Kidney epithelial cell (primary cell): ENCODE measurements at places on chromosomes 3 and 15.

GRCh38 chr3:119329551-119329950 lies 35.4 kb downstream of the ARHGAP31 start:
- DNase-seq: no peak

DNA sequence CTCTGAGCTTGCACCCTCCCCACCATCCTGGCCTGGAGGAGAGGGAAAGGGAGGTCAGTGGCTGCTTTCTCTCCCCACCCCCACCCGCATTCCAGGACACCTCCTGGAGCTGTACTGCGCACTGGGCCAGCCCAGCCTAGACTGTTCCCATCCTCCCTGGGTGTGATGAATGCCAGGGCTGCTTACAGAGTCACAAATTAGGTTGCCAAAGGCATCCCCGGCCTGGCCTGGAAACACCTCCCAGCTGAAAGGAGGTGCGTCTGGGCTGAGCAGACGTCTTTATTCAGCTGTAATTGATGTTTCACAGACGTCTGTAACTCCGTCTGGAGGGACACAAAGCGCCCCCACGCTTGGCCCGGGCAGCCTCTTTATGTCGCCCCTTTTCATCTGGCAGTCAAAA lies 47.6 kb downstream of the RHCG start:
- DNase-seq: no peak

DNA sequence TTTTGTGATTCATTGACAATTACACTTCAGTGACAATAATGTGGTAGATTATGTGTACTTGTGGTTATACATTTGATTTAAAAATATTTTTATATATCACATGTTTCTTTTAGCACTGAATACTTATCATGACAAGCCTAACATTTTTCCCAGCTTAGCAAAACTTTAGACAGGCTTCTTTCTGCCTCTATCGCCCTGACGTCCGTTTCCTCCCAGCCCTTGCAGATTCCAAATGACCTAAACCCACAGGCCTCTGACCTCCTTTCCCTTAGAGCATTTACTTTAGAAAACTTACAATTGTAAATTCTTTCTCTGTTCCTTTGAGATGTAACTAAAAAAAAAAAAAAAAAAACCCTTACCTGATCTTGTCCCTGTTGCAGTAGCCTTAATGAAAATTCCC lies 326.1 kb downstream of the UNC13C start:
- no peak for DNase-seq

DNA sequence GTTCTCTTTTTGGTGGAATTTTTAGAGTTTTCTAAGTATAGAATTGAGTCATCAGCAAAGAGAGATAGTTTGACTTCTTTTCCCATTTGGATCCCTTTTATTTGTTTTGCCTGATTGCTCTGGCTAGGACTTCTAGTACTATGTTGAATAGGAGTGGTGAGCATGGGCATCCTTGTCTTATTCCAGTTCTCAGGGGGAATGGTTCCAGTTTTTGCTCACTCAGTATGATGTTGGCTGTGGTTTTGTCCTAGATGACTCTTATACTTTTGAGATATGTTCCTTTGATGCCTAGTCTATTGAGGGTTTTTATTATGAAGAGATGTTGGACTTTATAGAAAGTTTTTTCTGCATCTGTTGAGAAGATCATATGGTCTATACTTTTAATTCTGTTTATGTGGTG lies 72.5 kb downstream of the TNFAIP8L3 start:
- no peak for DNase-seq

DNA sequence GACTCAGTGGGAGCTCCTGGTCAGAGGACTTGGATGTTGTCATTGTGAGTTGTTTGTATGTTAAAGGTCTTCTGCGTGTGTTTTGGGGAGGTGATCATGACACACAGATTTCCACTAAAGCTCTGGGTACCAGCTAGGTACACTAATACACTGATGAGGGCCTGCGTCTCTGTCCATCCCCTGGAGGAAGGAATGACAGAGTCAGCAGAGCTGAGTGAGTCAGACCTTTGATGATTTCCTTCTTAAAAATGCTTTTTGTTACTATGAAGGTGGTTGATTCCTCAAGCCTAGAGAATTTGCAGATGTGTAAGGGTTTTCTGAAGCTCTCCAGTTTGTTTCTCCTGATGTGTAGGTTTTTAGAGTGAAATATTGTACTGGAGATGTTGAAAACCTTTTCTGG lies 424.1 kb upstream of the TPM1 start:
- no peak for DNase-seq

DNA sequence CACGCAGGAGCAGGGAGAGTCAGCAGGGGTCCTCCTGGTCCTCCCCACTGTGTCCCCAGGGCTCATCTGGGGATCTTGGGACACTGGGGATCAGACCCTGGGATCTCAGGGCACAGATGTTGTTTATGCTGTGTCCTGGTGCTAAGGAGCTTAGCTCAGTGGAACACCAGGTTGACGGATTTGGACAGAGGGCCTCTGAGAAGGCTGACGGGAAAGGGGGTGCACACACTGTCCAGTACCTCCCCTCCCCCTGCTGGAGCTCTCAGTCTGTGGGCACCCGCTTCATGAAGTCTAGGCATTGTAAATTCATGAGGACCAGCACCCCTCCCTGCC lies 21.9 kb upstream of the SEMA3F start:
- DNase-seq: no peak

DNA sequence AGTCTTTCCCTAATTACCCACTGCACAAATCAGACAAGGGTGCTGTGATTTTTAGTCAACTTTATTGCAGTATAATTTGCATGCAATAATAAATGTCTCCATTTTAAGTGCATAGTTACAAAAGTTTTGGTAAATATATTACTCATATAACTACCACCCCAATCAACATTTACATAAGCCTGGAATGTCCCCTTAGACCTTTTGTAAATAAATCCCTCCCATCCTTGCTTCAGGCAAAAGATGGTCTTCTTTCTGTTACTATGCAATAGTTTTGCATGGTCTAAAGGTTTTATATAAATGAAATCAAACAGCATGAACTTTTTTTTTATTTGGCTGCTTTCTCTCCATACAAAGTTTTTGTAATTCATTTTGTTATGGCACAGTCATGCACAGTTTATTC lies 235.4 kb downstream of the PYDC2 start:
- no peak for DNase-seq

GRCh38 chr15:95953032-95953431 lies 377.5 kb upstream of the NR2F2 start:
- DNase-seq: no peak

GRCh38 chr3:139561959-139562676 lies 22.6 kb upstream of the RBP1 start:
- no peak for DNase-seq

GRCh38 chr15:33048255-33048654 lies 146.3 kb downstream of the FMN1 start:
- DNase-seq: no peak

DNA sequence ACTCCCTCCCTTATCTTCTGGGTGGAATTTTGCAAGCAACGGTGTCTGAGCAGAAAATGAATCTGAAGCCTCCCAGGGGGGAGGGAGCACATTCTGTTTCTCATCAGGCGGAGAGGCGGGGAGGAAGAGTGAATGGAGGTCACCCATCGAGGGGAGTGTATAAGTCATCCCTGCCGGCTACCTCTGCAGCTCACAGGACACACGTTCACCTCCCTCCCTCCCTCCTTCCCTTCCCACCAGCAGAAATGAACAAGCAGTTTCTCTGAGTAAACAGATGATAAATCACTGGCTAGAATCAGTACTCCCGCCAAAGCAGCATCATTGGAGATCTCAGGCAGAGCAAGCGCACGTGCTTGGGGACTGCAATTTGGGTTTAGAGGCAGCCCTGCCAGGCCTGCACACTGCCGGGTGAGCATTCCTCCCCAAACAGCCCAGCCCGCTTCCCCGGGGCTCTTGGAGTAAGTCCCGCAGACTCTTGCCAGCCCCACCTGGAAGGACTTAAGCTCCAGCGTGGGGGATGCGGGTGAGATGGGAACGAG lies 38.3 kb downstream of the CPN2 start:
- DNase-seq: no peak

DNA sequence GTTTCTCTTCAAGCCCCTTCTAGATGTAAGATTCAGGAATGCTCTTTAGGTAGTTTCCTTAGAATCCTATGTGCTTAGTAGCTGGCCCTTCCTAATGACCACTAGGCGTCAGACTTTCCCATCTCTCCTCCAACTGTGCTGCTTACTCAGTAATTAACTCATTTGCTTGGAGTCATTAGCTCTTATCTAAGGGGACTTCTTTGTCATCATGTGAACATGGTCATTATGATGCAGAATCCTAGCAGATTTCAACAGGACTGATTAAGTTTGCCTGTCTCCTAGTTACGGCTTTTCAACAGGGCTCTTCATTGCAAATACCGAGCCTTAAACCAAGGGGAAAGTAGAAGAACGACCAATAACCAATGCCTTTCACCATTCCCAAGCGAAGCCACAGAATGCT lies 46.4 kb downstream of the GJD2 start:
- DNase-seq: no peak

GRCh38 chr3:68666429-68667136 lies 265.8 kb downstream of the TAFA4 start:
- no peak for DNase-seq

DNA sequence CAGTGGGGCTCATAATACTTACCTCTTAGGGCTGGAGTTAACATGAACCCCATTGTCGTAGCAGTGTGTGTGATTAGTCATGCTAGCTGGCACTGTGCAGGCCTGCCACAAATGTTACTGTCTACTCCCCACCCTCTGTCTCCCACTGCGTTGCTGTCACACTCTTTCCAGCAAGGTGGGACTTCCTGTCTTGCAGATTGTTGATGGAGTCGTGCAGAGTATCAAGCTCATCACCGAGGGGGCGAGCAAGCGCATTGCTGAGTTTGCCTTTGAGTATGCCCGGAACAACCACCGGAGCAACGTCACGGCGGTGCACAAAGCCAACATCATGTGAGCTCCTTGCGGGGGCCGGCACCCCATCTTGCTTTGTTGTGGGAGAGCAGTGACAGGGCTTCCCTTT lies 12.9 kb downstream of the IDH3A start:
- no peak for DNase-seq

- DNase-seq: no peak
Measured at GRCh38 chr15:44656298-44656697, 7.2 kb downstream of the SPG11 start.

GRCh38 chr3:171462224-171462623 lies 2.0 kb upstream of the TNIK start:
- no peak for DNase-seq

DNA sequence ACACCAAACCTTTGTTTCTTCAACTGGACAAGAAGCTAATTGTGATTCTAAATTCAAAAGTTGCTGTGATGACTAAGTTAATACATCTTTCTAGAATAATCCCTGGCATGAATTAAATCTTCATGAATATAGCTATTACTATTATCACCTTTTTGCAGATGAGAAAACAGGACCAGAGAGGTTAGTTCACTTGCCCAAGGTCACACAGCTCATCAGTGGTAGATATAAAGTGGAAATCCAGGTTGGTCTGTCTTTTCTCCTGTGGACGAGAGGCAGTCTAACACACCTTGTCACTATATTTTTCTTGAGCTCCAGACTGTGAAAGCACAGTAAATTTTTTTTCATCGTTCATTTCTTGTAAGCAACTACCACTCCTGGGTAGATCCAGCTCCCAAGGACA lies 247.6 kb upstream of the LRTM1 start:
- no peak for DNase-seq

DNA sequence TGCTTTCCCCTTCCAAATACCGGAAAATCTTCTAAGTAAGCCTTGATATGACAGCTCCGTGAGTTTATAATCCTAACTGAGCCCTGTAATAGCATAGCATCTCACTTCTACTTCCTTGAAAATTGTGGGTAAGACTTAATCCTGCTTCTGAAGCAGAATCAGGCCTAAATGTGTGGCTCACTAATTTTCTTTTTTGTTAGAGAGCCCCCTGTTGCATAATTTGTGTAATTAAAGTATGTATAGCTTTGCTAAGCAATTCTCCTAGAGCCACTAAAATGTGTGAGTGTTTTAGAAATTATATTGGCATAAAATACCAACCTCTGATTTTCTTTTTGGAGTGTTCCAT lies 304.4 kb downstream of the FGF12 start:
- no peak for DNase-seq

DNA sequence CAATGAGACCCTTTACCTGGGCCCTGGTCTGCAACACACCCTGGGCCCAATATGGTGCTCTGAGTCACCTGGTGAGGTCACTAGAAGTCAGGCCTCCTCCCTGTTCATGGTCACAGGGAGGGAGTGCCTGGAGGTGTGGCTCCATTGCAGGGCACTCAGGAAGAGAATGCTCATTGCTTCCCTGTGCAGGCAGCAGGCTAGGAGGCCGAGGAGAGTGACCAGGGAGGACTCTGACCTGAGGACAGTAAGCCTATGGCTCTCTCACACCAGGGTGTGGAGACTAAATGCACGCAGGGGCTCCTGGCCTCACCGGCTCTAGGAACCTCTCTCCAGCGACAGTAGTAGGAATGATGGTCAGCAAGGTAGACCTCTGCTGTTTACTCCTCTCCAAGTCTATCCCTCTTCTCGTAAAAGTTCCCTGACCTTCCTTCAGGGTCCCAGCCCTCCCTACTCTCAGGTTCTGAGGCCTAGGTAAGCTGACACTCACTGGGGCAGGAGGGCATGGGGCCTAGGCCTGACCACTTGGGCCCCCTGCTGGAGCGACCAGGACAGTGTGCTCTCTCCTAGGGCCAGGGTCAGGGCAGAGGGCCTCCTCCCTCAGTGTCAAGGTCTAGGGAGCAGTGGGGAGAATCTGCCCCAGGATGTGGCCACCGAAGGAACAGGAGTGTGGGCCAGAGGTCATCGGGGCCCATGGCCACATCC lies 9.6 kb upstream of the SLCO2A1 start:
- DNase-seq: no peak
